CD4-positive, alpha-beta T cell treated with Interleukin-1 beta for 1 hour (primary cell): ENCODE measurements at places on chromosomes 3 and 15.

GRCh38 chr3:123802007-123802625, 82.0 kb downstream of the MYLK start:
- DNase-seq, result no peak

- no peak for DNase-seq
These were observed 139.7 kb downstream of the STAG1 start for GRCh38 chr3:136612512-136612911.

GRCh38 chr3:116067326-116067725, 378.0 kb downstream of the LSAMP start:
- no peak for DNase-seq

DNA sequence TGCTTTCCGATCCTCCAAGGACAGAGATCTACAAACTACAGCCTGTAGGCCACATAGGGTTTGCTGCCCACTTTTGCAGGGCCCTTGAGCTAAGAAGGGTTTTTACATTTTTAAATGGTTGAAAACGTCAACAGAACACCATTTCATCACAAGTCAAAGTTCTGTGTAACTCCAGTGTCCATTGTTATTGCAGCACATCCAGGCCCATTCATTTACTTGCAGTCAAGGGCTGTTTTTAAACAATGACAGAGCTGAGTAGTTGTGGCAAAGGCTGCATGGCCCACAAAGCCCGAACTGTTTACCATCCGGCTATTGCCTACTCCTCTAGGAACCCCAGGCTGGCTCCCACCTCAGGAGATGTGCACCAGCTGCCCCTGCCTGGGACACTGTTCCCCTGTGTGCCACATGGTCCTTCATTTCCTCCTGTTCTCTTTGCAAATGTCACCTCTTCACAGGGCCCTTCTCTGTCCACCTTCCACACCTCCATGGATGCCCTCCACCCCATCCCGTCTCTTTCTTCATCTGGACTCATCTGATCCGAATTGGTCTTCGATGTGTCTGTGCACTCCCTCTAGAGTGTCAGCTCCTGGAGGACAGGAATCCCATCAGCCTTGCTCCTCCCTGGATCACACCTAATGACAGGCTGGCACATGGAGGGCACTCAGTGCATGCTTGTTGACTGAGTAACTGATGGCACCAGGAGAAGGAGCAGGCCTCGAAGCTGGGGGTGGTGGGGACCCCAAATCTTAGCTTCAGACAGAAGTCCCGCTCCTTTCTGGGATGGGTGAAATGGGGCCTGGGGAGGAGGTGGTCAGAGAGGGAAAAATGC, 69.5 kb upstream of the IQSEC1 start:
- no peak for DNase-seq

GRCh38 chr3:149145356-149145755, 15.9 kb downstream of the HPS3 start:
- DNase-seq, result no peak

GRCh38 chr3:150210461-150211110, 197.5 kb upstream of the TSC22D2 start:
- no peak for DNase-seq

DNA sequence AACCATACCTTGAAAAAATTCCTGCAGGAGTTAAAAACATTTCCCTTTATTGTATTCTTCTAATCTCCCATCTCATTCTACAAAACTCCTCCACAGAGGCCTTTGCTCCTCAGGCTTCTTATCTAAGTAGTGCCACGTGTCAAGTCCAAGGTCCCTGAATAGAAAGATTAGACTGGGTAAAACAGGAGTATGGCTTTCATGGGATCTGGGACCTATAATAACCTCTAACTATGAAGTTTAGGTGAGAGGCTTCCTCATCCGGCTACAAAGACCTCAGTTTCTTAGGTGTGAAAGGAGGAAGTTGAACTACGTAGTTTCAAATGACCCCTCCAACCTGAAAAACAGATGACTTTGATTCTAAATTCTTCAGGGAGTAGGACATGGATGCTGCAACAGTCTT, 20.0 kb downstream of the GPR15 start:
- DNase-seq, result no peak

GRCh38 chr3:114421204-114421603, 127.4 kb downstream of the TIGIT start:
- no peak for DNase-seq

DNA sequence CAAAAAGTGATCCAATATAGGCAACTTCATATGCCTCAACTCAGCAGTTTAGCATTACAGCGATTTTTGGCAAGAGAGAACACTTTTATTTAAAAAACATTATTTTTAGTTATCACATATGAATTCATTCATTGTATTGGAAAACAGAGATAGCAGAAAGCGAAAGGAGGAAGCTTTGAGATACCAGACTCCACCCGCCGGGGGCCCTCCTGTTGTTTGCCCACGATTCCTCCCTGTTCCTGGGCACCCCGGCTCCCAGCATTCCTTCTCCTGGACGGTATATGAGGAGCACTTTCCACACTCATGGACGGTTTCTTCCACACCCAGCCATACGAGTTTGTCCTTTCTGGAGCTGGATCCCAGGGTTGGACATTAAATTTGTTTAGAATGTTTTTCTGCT, 18.2 kb downstream of the APBA2 start:
- no peak for DNase-seq

DNA sequence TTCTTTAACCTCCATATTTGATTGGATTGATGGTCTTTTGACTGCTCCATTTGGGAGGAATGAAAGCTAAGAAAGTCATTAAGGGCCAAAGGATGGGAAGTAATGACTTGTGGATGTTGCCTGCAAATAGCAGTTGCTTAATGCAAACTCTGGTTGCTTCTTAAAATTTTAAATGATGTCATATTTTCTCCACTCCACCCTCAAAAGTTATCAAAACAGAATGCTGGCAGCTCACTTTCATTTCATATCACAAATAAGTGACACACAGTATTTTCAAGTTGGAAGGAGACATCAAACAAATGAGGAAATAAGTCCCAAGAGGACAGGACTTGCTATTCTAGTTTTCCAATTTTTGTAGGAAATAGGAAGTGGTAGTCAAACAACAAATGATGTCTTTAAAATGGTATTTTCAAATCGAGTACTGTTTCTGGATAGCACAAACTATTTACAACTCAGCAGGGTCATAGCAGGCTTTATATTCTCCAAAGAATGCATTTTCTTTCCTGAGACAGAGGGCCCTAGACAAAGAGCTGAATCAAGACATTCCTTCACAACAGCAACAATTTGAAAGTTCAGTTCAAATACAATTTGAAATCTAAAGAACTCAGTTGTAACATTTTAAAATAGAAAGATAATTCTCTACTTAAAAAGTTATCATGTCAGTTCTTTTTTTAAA, 165.1 kb upstream of the UBE2E1 start:
- DNase-seq, result no peak

DNA sequence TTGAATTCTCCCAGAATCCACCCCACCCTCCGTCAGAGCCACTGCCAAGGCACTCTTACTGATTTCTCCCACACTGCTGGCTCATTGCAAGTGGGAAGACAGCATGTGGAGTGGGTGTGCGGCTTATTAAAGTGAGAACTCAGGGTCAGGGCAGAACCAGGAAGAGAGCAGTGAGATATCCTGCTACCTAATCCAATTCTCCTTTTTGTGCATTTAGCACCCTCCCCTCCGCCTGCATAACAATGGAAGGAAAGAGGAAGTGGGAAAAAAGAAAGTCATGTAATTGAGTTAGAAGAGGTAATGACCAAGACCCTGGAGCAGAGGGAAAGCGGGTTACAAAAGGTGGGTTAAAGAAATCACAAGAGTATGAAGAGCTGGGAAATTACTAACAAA, 27.8 kb upstream of the PIK3CB start:
- DNase-seq, result peak; percentile 7

GRCh38 chr3:43177085-43177484, 71.2 kb upstream of the POMGNT2 start:
- no peak for DNase-seq

DNA sequence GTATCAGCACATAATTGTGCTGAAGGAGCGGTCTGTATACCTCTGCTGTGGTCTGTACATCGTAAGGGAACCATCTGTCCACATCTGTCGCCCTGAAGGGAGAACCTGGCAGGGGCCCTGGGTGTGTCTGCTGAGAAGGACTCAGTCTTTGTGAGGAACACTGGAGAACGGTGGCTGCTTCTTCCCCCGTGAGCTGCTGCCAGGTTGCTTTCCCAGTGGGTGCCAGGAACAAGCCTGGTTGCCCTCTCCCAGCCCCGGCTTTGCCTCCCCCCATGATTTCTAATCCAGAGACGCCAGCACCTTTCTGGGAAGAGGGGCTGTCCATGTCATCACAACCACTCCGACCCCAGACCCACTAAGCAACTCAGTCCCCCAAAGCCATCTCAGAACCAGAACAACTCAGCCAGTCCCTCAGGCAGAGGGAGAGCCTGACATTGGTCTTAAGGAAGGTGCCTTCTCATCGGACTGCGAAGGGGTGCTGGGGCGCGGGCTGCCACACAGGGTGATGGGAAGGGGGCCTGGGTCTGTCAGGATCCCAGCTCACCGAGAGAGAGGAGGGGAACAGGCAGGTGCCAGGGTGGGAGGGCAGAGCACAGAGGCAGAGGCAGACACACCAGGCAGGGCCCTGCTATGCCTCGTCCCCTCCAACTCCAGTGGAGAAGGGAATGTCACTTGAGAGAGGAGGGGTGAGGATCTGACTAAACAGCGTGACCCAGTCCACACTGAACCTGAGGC, 8.5 kb downstream of the TNK2 start:
- no peak for DNase-seq

DNA sequence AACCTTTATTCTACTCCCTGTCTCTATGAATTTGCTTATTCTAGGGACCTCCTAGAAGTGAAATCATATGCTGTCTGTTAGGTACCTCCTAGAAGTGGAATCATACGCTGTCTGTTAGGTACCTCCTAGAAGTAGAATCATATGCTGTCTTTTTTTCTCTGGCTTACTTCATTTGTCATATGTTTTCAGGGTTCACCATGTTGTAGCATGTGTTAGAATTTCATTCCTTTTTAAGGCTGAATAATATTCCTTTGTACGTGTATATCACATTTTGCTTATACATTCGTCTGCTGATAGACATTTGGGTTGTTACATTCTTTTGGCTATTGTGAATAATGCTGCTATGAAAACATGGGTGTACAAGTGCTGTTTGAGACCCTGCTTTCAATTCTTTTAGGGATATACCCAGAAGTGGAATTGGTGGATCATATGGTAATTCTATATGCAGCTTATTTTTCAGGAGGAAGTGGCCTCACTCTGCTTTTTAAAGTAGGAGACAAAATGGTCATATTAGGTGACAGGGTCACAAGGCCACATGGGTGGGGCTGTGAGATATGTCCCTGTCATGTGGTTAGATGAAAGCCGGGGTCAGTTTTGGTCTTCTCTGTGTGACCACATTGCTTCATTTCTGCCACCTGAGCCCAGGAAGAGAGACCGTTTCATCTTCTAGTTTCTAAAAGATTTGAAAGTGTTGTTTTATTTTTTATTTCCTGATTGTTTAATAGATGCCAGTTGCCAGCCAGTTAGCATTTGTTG, 76.7 kb downstream of the FLNB start:
- DNase-seq, result no peak

GRCh38 chr3:10224794-10225665, 23.2 kb upstream of the TATDN2 start:
- peak; percentile 74 for DNase-seq

- DNase-seq, result no peak
These were observed 29.7 kb upstream of the SPATA12 start for GRCh38 chr3:57030721-57031120.

DNA sequence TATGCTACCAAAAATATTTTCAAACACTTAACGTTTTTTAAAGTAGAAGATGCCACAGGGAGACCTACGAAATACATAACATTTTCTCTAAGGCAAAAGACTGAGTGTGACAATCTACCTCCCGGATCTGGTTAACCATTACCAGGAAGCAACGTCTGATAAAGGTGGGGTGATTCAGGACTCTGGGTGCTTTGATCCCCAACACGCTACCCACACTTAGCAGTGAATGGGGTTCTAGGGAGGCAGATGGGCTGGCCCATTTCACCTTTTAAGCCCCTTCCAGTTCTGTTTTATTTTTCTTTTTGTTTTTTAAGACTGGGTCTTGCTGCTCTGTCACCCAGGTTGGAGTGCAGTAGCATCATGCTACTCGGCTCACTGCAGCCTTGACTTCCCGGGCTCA, 39.5 kb downstream of the EIF4E3 start:
- no peak for DNase-seq

- no peak for DNase-seq
These were observed 131.4 kb upstream of the EIF1B start for GRCh38 chr3:40178012-40178594.

- no peak for DNase-seq
These were observed 61.1 kb downstream of the AAGAB start for GRCh38 chr15:67193223-67193990.

DNA sequence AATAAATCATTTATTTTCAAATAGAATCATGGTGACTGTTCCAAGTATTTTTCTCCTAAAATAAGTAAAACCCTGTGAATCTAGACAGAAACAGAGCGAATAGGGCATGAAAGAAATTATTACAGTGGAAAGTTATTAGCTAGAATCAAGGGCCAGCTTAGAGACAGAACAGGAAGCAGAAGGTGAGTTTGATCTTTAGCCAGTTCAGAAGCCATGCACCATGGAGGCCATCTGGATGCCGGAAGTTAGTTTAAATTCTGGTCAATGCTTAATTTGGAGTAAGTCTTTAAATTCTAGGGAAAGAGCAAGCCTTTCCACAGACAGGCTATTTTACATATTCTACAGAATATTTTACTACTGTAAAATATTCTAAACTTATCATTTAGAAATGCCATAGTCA, 574.8 kb downstream of the CADM2 start:
- DNase-seq, result no peak

GRCh38 chr3:40624189-40624769, 99.5 kb downstream of the ZNF621 start:
- peak; percentile 54 for DNase-seq
